ENCODE measurements at places on chromosomes 4 and X.

GRCh38 chr4:141643557-141643956, 7.2 kb downstream of the IL15 start:
- DNase-seq = no peak

- no peak for DNase-seq
Measured at GRCh38 chr4:149120331-149121022, 678.3 kb upstream of the NR3C2 start.

- DNase-seq = no peak
Measured at GRCh38 chr4:119103263-119103662, 32.4 kb upstream of the MYOZ2 start.

GRCh38 chrX:13506574-13506973, 62.8 kb upstream of the EGFL6 start:
- peak; percentile 19 for DNase-seq

GRCh38 chr4:5082376-5082775, 31.1 kb downstream of the STK32B start:
- no peak for DNase-seq

DNA sequence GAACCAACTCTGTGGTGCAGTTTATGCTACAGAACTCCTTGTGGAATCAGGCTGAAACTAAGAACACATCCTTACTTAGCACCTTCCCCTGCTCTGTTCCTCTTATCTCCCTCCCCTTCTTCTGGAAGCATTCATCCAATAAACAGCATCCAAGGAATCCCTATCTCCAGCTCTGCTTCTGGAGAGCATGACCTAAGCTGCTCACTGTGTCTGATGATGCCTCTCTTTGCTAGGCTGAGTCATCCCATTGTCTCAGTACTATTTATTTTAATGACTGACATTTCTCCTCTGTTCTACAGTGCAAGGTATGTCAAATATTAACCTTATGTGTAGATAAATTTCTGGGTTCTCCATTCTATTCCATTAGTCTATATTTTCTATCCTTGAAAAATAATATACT, 71.2 kb downstream of the BEND2 start:
- no peak for DNase-seq

GRCh38 chr4:108900018-108900580, 137.2 kb upstream of the ETNPPL start:
- no peak for DNase-seq

- DNase-seq = no peak
Measured at GRCh38 chrX:7108030-7108429, 39.5 kb upstream of the STS start.

GRCh38 chrX:46376246-46376885, 168.9 kb downstream of the ZNF674 start:
- DNase-seq = no peak

DNA sequence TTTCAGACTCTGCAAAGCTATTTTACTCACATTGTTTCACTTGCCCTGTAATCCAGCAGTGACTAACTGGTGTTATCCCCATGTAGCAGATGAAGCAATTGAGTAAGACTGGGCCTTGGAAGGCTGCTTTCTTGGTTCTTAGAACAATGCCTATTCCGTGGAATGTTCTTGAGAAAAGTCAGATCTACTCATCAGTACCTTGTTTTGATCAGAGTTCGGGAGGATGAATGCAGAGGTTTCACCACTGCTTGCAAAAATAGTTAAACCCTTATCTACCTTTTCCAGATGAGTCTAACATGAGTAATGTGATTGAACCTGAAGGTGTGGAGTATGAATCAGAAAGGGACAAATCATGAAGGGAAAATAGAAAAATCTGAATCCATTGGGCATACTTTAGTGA, 1.8 kb downstream of the MAOB start:
- DNase-seq = no peak

DNA sequence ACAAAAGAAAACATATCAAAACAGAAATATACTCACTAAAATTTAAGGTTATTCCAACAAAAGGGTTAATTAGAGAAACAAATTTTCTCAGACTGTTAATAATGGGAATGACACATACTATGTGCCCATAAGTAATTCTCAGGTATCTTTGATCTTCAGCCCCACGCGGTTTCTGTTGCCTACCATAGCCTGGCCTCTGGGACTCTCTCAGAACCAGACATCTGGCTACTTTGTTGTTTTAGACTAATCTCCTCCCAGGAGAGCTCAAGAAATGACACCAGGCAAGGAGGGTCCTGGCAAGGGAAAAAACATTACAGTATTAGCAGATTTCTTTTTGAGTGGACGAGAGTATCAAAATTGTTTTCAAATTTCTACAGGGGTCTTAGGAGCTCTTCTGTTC, 43.7 kb downstream of the SLC10A7 start:
- no peak for DNase-seq

DNA sequence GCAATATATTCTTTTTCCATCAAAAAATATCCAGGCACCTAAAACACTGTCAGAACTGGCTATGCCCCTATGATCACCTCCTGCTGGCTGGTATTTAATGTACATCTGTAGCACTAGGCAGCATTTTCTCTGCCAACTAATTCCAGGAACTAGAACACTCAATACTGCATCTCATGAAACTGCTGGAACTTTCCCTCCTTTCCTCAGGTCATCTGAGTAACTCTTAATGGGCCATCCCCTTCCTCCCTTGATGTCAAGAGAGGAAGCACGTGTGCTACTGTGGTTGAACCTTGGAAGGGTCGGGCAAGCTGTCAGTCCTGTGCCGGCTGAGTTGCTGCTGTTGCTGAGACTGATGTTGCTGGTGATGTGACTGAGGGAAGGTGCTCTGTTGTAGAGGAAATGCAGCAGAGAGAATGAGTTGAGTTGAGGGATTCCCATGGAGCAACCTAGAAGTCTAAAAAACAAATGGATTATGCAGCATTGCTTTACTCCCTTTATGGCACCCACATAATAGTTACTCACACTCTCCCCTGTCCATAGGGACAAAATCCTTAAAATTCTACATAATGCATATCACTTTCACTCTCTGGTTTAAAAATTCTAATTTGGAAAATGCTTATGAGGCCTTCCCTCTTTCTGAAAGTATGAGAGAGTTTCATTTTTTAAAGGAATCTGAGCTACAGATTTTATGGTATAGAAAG, 39.5 kb downstream of the TMEM165 start:
- DNase-seq = no peak

DNA sequence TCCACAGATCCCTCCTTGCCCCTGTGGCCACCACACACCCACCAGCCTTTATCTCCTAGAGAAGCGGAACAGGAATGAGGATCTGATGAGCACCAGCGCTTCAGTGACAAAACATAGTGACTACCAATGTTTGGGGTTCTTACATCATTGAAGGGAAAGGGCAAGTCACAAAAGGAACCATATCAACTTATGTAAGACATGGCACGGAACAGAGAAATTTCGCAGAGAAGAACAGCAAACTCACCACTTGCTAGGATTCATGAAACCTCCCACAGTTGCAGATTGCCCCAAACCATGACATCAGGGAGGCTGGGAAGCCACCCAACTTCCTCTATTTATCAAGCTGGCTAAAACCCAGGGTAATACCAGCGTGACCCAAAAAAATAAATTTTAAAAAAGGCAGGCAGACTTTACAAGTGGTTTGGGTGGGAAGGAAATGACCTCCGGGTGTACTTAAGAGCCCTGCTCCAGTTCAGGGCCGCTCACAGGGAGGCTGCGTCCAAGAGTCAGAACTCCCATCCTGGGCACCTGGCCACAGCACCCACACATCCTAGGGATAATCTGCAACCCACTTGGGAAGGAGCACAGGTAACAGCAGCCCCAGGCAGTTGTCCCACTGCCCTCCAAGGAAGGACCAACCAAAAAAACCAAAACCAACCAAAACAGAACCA, 36.0 kb downstream of the ADGRG2 start:
- no peak for DNase-seq

DNA sequence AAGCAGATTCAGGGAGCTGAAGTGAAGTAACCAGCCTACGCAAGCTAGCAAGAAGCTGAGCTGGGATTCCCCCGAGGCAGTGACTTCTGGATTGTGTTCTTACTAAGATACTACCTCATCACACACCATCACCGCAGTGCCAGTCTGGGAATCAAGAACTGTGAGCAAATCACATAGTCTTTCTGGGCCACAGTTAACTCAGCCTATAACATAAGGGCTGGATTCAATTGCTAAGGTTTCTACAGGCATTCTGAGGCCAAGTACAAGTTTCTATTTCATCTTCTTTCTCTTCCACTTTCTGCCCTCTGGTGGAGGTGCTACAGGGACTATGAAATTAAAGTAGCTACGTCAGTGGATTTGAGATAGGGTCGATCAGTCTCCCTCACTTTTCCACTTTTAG, 1.4 kb upstream of the CORIN start:
- no peak for DNase-seq

- no peak for DNase-seq
Measured at GRCh38 chr4:73170518-73171198, 87.9 kb downstream of the ANKRD17 start.

DNA sequence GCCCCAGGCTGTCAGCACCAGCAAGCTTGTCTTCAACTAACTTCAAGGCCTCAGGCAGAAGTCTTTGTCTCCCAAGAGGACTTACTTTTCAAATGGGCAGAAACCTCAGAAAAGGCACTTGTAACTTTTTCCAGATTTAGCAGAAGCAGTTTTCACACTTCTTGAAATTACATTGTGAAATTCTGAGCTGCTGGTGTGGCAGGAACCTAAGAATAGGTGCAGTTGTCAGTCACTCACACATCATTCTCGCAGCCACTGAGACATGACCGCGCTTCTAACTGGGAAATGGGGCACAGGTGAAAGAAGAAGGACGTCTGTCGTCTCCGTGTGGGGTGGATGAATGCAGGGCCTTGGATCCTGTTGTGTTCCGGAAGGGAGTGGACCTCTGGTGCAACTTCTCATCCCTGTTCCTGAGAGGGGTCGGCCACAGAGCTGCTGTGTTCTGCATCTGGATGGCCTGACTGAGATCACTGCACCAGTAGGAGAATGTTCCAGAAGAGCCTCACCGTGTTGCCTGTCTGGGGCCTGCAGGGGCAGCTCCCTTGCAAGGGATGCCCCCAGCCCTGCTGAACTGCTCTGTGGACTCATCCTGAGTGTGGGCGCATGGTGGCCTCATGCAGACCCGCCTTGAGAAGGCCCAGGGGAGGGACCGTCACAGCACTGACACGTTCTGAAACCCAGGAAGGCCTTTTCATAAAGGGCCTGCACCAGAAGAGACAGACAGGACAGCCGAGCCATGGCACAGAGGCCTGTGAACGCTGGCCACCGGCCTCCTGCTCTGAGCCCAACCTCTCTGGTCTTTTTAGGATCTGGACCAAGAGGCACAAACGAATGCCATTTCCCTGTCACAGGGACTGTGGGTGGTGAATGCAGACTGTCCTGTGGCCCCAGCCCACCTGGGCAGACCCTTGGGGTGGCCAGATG, 18.7 kb downstream of the NAT8L start:
- no peak for DNase-seq

GRCh38 chr4:92551616-92552015, 247.8 kb downstream of the GRID2 start:
- peak; percentile 2 for DNase-seq

DNA sequence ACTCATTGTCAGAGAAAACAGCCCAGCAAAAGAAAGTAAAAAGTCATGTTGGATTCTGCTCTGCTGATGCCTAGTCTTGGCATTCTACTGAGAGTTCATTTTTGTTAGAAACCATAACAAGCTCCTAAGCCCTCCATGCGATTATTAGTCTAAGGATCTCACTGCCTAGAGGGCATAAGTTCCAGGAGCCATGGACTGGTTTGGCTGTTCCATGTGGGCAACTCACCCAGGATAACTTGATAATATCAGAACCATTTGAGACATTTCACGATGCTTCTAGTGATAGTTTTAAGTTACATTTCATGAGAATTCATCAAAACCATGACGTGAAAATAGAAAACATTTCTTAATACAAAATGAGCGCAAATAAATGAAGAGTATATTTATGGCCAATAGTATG, 376.8 kb upstream of the GALNT7 start:
- DNase-seq = no peak

DNA sequence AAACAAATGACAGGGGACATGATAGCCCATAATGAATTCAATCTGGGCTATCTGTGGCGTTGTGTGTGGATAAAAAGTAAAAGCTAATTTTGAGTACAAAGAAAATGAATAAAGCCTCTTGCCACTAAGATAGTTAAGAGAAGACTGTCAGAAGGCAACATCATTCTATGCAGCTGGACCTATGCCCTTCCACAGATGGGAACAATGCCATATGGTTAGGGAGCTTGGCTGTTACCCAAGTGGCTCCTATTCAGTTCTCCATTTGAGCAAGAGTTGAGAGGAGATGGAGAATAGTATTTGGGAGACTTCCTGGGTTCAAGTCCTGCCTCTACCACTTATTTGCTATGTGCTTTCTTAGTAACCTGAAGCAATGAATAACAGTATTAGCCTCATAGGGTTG, 107.7 kb downstream of the ANXA3 start:
- no peak for DNase-seq

DNA sequence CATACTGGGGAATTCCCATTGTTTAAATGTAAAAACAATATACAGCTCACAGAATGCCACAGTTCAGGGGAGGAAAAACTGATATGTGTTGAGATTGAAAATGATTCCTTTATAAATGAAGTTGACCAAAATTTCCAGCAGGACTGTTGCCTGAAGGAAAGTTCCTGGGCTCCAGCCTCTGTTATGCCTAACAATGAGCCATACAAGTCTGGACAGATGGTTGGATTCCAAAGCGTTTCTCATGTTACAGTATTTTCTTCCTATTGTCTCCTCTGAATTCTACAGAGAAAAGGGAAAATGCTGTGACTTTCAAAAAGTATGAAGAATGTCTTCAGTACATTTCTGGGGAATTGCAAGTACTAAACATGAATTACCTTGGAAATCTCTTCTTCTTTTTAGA, 73.3 kb downstream of the ALPK1 start:
- DNase-seq = no peak

DNA sequence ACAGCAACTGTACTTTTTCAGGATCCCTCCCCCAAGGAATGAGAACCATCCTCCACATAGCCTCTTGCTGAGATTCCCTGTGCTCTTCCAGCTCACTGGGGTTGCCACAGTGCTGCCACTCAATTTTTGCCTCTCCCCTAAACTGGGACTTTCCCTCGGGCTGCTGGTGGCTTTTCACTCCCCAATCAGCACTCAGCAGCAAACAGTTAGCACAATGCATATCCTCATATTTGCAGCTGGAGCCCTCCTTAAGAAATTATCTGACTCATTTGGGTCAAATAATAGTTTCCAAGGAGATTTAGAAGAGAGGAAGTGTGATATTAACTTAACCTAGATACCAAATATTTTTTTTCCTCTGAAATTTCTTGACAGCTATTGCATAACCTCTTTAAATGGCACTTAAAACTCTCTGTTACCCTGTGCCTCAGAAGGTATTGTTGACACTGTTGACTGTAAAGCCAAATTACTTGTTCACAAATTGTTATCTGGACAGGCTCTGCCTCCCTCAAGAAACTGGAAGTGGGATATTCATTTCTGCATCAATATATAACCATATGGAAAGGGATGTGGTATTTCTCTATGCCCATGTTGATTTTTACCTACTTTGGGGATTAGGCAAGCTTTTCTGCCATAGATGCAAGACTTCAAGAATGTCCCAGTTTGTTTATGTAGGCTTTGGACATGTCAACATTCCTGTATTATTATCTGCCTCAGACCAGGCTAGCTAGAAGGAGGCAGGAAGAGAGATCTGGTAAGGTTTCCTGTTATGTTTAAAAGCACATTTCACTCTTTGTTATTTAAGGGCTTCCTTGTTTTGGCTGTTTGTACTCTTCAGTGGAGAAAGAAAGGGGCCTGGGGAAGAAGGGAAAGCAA, 58.0 kb downstream of the SEPTIN11 start:
- no peak for DNase-seq

GRCh38 chr4:86220121-86220520, 139.7 kb downstream of the MAPK10 start:
- no peak for DNase-seq

- DNase-seq = no peak
Measured at GRCh38 chr4:123299212-123299691, 97.3 kb upstream of the SPRY1 start.

- no peak for DNase-seq
Measured at GRCh38 chr4:189832528-189832927, 108.1 kb upstream of the FRG1 start.

All from cerebellum (tissue), 4 donors.